Right renal cortex interstitium (tissue), 3 donors: ENCODE measurements at places on chromosomes 12 and 14. TPM values are rescaled to one million over a fixed set of nuclear protein-coding genes. Genes with fewer than 3 reads are reported as not detected.
A peak's percentile ranks its signal among the peaks of the same experiment; 100 is the strongest.

Gene CD163
- polyA plus RNA-seq: 11.1 TPM

DNA sequence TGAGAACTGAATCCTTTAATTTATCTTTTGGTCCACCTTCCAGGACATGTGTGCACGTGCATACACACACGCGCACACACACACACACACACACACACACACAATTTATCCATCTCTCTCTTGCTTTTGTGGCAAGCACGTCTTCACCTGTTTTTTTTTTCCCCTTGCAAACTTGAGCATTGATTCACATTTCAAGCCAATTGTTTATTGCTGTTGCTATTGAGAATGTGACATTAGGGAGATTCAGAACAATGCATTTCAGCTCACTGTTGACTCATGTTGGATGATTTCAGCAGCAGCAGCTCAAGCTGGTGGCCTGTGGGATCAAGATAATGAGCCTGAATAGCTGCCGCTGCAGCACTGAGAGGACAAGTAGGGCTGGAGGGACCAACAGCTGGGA lies 128.9 kb downstream of the SNAPC1 start:
- DNase-seq: no peak

- DNase-seq: no peak
Measured at GRCh38 chr14:89418976-89419375, 1.9 kb upstream of the FOXN3 start.

Gene CLEC2D
- 14.3 TPM for polyA plus RNA-seq

GRCh38 chr12:70609739-70610491 lies 27.3 kb downstream of the PTPRB start:
- DNase-seq: no peak

DNA sequence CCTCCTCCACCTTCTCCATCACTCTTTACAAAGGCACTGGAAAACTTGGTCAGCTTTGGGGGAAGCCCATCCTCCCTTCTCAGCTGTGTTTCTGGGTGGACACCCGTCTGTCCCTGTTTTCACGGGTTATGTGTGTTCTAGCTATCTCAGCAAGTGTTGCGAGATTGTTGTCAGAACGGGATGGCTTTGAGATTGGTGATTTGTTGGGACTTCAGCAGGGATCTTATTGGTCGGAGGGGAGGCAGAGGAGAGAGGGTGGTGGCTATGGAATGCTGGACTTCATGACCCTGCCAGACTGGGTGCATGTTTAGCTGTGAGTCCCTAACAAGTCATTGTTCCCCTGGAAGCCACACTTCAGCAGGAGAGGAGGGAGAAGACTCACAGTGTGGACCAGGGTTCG lies 2.1 kb downstream of the USP5 start:
- no peak for DNase-seq

Gene GPR33
- not detected for polyA plus RNA-seq

DNA sequence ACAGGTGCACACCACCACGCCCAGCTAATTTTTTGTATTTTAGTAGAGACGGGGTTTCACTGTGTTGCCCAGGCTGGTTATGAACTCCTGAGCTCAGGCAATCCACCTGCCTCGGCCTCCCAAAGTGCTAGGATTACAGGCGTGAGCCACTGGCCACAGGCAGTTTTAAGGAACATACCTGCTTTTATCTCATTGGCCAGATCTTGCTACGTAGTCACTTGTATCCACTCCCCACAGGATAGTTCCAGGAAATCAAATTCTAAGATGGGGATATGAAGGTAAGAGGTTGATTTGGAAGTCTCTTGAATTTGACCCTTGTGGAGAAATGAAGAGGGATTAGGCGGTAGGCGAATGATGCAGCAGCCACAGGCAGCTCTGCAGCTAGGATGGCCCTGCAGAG lies 8.8 kb upstream of the PLEKHG6 start:
- no peak for DNase-seq

DNA sequence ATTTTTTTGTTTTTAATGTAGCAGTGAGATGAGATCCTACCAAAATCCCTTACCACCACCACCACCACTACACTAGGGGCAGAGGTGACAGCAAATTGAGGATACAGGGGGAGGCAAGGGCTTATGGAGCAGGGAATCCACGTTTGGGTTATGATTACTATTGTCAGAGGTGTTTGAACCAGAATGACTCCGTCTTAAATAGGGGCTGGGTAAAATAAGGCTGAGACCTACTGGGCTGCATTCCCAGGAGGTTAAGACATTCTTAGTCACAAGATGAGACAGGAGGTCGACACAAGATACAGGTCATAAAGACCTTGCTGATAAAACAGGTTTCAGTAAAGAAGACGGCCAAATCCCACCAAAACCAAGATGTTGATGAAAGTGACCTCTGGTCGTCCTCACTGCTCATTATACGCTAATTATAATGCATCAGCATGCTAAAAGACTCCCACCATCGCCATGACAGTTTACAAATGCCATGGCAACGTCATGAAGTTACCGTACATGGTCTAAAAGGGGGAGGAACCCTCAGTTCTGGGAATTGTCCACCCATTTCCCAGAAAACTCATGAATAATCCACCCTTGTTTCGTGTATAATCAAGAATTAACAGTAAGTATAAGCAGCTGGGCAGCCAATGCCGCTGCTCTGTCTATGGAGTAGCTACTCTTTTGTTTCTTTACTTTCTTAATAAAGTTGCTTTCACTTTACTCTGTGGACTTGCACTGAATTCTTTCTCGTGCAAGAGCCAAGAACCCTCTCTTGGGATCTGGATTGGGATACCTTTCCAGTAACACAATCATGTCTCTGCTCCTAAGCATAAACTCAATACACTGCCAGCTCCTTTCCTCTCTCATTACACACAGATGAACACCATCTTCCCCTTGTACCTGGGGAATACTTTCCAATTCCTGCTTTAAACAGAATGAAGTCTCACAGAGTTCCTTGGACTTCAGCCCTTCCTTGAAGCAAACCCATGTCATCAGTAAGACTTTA lies 16.7 kb upstream of the CRY1 start:
- no peak for DNase-seq

GRCh38 chr14:92698393-92698792 lies 50.0 kb downstream of the LGMN start:
- no peak for DNase-seq

Gene TMPRSS12
- polyA plus RNA-seq: 0.06 TPM

DNA sequence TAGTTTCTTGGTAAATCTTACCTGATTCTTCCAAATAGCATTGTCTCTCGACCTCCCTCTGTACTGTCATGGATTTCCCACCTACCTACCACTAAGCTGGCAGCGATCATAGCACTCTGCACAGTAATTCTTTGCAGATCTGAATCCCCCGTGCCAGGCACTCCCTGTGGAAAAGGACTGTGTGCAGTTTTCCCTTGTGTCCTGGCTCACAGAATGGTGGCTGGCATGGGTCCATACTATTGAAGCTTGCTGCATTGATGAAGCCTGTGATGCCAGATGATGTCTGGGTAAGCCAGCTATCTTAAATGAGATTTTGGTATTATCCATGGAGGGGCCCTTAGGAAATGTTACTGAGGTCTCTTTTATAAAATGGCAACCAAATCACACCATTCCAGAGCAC lies 135.7 kb downstream of the RPAP3 start:
- DNase-seq: no peak

DNA sequence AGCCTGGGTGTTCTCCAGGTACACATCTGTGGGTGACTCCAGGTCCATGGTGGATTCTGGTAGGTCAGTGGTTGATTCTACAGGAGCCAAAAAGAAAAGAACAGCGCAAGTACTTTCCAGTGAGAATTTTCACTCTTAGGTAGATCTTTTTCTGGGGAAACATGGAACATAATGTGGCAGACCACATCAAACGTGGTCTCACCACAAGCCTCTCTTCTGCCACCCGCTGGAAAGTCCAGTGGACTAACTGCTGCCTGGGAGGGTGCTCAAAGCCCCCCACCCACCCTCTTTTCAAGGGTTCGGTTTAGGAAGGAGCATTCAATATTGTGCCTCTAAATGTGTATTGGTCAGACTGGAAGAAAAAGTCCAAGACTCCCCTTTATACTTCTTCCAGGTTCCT lies 36.1 kb upstream of the PRB2 start:
- DNase-seq: no peak

DNA sequence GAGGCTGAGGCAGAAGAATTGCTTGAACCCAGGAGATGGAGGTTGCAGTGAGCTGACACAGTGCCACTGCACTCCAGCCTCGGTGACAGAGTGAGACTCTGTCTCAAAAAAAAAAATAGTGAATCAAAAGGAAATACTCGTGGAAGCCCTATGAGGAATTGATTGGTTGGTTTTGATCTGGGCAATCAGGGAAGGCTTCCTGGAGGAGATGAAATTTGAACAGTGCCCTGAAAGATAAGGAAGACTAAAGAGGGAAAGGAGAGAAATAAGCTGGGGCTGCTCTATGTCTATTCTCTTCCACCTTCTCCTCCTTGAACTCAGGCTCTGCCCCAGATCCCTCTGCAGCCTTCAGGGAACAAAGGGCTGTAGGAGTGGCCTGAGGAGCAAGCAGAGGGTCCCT lies 54.1 kb downstream of the IRF2BPL start:
- no peak for DNase-seq

GRCh38 chr14:50344116-50344775 lies 32.1 kb downstream of the DMAC2L start:
- no peak for DNase-seq

DNA sequence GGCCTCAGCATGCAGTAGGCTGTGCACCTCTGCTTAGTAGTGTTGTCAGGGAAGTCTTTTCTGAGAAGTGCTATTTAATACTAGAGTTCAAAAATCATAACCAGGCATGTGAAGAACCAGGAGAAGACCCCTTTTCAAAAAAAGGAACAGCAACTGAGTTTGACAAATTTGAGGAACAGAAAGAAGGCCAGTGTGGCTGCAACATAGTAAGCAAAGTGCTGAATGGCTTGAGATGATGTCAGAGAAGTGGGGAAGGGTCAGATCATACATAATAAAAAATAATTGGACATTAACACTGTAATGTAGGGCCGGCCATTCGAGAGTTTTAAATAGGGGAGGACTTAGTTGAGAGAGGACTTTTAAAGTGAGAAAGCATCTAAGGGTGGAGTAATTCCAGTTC lies 11.1 kb upstream of the CNTN1 start:
- DNase-seq: no peak

GRCh38 chr12:569803-570434 lies 93.3 kb downstream of the NINJ2 start:
- DNase-seq: peak; percentile 63

DNA sequence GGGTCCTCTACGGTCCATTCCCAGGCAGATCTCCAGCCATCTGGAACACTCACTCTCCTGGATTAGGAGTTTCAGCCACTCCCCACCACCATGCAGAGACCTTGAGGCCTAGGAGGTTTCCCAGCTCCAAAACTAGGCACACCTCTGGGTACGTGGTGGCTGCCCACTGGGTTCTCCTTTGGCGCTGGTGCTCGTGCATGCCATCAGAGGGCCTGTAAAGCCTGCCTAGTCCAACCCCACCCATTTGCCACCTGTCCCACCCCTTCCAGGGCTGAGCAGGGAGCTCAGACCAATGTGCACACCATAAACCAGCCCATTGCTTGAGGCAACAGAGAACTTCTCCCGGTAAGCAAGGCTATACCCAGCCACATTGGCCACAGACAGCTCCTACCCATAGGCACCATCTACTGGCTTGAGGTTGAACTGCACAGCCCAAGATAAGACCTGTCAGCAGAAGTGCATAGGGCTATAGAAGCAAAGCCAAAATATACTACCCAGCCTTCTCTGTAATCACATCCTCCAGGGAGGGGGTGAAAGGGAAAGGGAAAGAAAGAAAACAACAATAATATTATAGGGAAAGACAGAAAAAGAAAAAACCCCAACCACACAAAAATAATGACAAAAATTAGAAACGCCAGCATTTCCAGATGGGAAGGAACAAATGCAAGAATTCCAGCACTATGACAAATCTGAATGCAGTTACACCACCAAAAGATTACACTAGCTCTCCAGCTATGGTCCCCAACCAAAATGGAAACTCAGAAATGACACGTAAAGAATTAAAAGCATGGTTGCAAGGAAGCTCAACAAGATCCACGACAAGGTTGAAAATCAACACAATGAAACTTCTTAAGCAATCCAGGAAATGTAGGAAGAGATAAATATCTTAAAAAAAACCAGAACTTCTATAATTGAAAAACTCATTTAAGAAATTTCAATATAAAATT lies 111.9 kb upstream of the CCDC175 start:
- DNase-seq: no peak

GRCh38 chr14:52377940-52378339 lies 63.8 kb downstream of the PTGER2 start:
- no peak for DNase-seq

DNA sequence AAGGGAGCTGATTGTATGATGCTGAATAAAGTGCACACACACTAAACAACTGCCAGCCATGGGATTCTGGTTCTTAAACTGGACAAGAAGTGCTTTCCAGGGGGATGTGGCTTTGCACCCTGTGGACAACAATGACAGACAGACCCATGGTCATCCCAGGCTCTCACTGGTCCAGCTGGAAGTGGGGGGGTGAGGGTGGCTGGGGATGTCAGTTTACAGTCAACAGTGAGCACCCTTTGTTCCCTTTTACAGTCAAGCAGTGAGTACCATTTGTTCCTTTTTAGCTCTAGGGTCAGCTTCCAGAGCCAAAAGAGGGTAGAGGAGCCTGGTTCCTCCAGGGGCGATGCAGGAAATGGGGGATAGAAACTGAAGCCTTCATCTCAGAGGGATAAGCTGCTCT lies 100.7 kb downstream of the SMOC1 start:
- no peak for DNase-seq

DNA sequence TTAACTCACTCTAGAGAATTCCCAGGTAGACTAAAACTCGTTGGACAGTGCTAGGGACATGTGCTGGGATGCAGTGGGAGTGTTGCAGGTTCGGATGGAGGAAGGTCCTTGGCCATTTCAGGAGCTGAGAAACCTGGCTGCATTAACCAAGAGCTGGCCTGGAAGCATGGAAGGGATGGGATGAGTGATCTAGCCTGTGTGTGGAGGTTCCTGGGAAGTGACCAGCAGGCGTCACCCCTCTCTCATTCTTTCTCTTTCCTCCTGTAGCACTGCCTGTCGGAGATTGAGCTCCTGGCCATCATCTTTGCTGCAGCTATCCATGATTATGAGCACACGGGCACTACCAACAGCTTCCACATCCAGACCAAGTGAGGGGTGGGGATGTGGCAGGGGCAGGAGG lies 15.6 kb downstream of the PPP1R1A start:
- DNase-seq: no peak

Gene B4GALNT3
- polyA plus RNA-seq: 14.2 TPM

- DNase-seq: peak; percentile 73
Measured at GRCh38 chr14:95442633-95443021, 73.8 kb downstream of the SYNE3 start.

- DNase-seq: no peak
Measured at GRCh38 chr12:66823857-66824570, 145.1 kb upstream of the GRIP1 start.

DNA sequence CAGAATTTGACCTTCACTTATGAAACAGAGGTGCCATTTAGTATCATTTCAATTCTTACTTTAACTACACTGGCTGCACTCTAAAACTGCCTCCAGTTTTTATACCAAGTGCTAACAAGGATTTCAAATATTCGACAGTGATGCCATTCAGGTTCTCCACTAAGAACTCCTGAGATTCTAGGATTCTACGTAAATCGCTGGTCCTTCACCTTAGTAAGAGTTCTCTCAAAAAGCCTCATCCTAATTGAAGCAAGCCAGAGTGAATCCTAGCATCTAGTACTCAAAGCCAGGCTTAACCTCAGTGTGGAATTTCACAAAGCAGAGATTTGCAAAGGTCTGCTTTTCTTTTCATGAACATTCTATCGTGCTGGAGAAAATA lies 3.5 kb downstream of the SLC38A2 start:
- DNase-seq: no peak

GRCh38 chr12:52835271-52836041 lies 1.3 kb upstream of the KRT79 start:
- no peak for DNase-seq
